CD4-positive, alpha-beta T cell treated with Interleukin-21 for 1 hour (primary cell): ENCODE measurements at places on chromosomes 6 and 20.

- no peak for DNase-seq
These were observed 20.7 kb upstream of the AIG1 start for GRCh38 chr6:143040018-143040417.

DNA sequence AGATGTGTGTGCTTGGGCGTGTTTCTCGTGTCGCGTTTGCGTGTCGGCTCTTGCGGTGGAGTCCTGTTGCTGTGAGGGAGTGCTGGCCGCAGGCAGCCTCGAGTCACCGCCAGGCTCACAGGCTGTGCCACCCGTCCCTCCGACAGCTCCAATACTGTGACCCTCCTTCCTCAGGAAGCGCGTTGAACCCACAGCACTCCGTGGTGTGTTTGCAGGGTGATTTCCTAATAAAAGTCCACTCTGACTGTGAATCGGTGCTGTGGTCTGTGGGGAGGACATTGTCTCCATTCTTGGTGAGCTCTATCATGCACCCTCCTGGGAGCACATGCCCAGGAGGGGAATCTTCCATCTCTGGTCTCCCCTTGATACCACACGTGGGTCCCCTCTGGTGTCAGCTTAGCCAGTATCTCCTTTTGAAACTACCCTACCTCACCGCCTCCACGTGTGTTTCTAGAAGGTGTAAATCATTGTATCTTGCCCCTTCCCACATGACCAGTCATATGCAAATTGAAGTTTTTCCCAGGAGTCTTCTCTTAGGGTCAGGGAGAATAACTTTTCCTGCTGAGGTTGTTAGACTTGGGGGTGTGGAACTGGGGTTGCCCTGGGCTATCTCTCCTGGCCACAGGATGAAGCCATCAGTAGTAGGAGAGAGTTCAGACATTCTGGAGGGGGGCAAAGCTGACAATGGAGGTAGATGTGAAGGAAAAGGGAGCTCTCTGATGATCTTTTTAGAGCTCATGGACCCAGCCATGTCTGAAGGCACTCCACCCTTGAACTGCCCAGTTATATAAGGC lies 13.3 kb upstream of the PCMTD2 start:
- no peak for DNase-seq

GRCh38 chr6:159788276-159788675 lies 1.1 kb downstream of the TCP1 start:
- no peak for DNase-seq

GRCh38 chr6:157070403-157071107 lies 252.8 kb downstream of the TMEM242 start:
- DNase-seq = no peak

GRCh38 chr20:41221614-41222218 lies 84.4 kb downstream of the PLCG1 start:
- no peak for DNase-seq

- DNase-seq = peak; percentile 37
These were observed 1.4 kb downstream of the NKX2-4 start for GRCh38 chr20:21395666-21396598.

DNA sequence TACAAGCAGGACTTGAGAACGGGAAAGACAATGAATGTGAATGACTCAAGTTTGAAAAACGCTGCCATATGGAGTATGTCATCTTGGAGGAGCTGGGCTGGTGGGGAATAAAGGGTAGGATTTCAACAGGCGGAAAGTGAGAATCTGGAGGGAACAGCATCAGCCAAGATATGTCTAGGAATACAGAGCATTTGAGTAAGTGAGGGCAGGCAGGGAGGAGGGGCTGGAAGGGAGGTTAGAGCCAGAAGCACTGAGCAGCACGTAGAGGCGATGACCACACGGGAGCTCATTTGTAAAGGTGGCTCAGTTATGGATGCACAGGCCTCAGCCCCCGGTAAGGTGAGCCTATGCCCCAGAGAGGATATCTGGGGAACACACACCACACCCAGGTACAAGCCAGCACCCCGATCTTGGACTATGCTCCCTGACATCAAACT lies 115.1 kb downstream of the ZMYND8 start:
- no peak for DNase-seq

DNA sequence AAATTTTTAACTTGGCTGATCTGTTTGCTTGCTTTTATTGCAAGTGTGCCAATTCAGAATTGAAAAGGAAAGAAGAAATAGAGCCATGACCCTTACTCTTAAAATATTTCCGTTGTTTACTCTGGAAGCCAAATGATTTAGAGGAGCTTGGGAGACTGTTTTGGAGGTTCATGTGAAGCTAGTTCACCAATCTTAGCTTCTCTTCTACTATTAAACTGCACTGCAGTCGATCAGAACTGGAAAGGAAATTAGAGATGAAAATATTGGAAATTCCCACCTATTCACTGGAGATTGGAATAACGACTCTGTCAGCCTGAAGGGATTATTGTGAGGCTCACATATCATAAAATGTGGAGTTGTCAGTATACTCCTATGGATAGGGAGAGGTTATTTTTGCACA lies 81.8 kb downstream of the MLIP start:
- no peak for DNase-seq

DNA sequence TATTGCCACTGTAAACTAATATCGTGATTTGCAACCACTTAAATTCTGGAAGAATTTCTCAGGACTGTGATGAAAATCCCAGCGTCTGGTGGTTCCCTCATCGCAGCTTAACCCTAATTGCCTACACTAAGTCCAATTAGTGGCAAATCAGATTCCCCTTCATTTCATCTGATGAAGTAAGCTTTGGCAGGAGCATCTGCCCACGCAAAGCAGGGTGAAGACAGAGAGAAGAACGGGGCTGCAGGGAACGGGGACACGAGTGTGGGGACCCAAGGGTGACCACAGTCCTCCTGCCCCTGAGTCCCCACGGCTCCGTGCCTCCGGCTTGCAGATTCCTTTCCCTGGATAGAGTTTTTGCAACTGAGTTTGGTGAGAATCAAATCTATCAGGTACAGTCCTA lies 159.5 kb downstream of the LY86 start:
- DNase-seq = no peak

DNA sequence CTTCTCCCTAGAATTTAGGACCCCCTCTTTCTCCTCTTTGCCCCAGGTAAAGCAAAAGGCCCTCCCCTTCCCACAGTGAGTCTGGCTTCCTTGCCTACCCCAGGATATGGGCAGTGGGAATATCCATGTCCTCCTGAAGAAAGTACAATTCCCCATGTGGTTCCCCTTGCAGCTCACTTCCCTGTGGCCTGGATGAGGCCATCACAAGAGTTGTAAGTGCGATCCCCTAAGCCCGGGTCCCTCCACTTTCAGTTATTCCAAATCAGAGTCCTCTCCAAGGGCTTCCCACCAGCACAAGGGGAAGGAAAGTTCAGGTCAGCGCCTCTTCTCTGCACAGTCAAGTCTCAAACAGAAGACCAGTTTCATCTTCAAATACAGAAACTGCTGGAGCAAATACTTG lies 10.2 kb upstream of the PTPN1 start:
- no peak for DNase-seq

GRCh38 chr20:51163996-51164600 lies 141.2 kb upstream of the KCNG1 start:
- no peak for DNase-seq

DNA sequence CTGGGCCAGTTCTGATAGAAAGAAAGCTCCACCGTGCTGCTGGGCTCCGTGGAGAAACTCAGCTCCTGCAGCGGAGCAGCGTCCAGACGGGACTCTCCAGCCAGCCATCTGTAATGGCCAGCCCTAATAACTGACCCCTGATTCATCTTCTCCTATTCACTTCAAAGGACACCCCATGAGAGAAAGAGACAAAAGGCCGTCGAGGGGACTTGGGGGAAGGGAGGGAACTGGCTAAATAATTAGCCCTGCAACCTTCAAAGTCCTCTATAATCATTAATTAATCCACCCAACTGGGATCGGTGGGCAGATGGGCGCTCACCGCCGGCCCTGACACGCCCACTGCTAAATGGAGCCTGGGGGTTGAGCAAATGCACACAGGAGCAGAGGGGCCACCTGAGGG lies 512.4 kb downstream of the CD83 start:
- no peak for DNase-seq

DNA sequence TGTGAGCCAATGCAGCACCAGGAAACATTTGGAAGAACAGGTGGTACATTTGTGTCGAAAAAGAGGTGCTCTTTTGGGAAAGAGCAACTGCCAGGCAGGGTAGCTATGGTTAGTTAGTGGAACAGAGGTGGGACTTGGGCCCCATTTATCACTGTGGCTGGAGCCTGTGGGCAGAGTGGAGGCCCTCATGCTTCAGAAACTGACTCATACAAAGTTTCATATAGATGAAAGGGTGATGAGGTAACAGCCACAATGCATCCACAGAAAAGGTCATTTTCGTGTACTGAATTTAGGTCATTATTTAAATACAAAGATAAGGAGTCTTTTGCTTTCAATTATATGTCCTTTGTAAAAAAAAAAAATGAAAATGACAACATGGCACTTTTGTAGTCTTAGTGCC lies 76.4 kb upstream of the HS3ST5 start:
- no peak for DNase-seq

GRCh38 chr6:33874136-33874760 lies 70.4 kb upstream of the MLN start:
- DNase-seq = no peak

DNA sequence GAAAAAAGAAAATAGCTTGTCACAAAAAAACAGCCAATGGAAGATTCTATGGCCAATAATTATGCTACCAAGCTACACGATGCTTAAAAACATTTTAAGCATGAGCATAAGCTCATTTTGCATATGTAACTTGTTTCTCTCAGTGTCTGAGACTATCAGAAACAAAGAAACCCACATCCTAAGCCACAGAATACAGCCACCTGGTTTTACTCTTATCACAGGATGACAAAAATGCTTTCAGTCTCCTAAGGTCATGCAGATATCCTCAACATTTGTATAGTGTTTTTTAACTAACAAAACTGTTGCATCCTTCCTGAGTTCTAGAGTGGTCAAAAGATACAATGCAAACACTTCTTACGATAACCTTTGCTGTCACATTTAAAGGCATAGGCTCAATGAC lies 172.1 kb upstream of the RUNX2 start:
- DNase-seq = peak; percentile 58

DNA sequence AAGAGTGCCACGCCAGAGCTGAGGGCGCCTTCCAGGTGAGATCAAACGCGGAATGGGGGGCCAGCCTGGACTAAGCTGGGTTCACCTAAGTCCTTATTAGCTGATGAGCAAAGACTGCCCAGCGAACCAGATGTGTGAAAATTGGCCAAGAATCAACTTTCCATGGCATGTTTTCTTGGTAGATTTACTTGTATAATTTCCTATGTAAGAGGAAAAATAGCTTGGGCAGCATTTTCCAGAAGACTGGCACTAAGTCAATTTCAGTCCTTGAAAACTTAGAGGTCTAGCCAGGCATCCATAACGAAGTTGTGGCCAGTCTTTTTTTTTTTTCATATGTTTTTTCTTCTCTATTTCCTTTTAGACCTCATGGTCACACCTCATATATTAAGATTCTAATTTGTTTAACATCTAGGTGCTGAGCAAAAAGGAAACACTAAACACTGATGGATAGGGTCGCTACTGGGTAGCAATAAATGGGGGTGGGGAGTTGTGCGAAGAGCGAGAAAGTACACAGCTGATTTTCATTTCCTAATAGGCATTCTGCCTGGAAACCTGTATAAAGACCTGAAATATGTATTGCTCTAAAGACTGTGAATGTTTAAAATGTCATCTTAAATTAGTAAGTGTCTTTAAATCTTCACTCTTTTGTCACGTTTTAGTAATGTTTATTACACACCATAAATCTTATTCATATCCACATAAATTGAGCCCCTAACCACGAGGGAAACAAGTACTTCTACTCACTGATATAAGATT lies 188.8 kb downstream of the CD83 start:
- no peak for DNase-seq

- no peak for DNase-seq
These were observed 155.2 kb upstream of the ZFP64 start for GRCh38 chr20:52346797-52347196.

DNA sequence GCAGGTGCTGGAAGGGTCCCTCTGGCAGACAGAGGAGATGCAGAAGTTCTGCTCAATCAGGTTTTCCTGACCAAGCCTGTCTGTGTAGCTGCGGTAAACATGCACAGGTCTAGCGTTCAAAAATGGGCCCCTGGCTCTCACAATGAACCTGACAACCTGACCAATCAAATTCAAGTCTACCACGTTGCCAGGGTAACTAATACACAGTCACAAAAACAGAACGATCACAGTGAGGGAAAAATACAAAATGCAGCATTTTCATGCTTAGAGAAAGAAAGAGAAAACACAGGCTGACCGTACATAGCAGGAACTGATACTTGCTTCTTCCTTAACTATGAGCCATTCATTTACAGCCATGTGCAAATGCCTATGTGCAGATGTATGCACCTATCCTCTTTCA lies 353.1 kb upstream of the TSHZ2 start:
- DNase-seq = peak; percentile 20

- no peak for DNase-seq
These were observed 25.3 kb downstream of the CTCFL start for GRCh38 chr20:57499676-57500075.

DNA sequence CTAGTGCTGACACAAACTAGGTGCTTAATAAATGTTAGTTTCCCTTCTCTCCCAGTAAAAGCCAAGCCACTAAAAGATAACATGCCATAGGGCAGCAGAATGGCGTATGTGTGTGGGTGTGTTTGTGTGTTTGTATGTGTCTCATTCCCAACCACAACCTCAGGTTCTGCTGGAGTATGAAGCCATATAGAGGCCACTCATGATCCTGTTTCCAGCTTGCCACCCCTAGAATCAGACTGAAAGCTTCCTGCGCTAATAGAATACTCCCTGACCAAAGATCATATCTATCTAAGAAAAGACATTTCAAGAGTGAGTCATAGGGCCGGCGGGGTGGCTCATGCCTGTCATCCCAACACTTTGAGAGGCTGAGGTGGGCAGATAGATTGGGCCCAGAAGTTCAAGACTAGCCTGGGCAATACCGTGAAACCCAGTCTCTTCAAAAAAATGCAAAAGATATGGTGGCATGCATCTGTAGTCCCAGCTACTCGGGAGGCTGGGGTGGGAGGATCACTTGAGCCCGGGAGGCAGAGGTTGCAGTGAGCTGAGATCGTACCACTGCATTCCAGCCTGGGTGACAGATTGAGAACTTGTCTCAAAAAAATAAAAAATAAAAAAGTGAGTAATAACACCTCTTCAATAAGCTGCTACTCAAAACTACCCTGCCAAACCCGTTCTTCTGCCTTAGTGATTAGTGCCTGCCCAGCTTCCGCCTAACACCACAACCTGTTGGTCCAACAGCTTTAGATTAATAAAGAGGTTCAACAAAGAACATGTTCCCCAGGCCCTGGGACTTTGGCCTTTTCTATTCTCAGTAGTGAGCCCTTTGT lies 11.8 kb upstream of the SNRPC start:
- DNase-seq = no peak

- DNase-seq = no peak
These were observed 87.1 kb downstream of the ZDHHC14 start for GRCh38 chr6:157468054-157468453.

DNA sequence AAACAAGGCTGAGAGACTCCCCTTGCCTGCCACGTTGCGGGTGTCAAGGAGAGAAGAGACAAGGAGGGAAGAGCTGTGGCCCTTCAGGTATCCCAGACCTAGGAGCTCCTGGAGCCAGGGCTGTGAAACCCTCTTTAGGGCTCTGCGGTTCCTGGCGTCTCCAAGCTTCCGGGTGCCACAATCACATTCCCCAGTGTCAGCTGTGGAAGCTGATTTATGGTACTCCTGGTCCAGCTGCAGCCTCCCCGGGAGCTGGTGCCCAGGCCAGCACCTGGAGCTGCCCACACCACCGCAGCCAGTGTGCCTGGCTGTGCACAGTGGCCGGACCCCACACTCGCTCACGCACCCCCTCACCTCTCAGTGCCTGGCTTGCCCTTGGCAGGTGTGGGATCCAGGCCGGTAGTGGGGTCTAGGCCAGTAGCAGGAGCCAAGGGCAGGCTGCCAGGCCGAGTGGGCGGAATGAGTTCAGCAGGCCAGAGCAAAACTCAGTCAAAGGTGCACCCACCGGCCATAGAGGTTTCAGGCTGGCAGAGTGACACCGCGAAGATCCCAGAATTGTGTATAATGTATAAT lies 58.9 kb upstream of the L3MBTL3 start:
- no peak for DNase-seq
